EH (cell line): ENCODE measurements at places on chromosomes 2 and 18.
A peak's percentile ranks its signal among the peaks of the same experiment; 100 is the strongest.

- peak; percentile 46 for DNase-seq
These were observed 23.0 kb upstream of the ATOH8 start for GRCh38 chr2:85730686-85731230.

DNA sequence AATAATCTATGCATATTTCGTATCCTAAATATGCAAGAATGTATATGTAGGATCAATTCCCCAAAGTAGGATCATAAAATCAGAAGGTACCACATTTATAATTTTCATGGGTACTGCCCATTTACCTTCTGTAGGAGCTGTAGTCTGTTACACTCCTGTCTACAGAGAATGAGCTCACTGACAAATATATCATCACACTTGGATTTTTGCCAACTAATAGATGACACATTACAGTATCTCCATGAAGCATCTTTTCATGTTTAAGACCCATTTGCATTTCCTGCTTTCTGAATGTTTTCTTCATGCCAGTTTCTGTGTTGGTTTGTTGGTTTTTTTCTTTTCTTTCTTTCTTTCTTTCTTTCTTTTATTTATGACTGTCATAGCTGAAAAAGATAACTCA is 70.9 kb upstream of the EML6 start:
- peak; percentile 47 for DNase-seq

DNA sequence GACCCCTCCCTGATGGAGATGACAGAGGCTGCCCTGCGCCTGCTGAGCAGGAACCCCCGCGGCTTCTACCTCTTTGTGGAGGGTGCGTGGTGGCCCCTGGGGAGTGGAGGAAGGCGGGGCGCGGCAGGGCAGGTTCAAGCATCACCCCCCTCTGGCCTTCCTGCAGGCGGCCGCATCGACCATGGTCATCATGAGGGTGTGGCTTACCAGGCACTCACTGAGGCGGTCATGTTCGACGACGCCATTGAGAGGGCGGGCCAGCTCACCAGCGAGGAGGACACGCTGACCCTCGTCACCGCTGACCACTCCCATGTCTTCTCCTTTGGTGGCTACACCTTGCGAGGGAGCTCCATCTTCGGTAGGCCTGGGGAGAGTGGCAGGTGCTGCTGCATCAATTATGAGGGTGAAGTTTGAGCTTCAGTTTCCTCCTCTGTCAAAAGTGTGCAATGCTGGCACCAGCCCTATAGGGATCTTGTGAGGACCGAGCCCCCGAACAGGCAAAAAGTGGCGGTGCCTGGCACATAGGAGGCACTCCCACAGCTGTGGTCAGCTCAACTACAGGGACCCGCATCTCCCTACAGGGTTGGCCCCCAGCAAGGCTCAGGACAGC is 2.2 kb downstream of the ALPI start:
- no peak for DNase-seq

GRCh38 chr2:38960609-38961320 is 71.1 kb downstream of the ARHGEF33 start:
- no peak for DNase-seq

DNA sequence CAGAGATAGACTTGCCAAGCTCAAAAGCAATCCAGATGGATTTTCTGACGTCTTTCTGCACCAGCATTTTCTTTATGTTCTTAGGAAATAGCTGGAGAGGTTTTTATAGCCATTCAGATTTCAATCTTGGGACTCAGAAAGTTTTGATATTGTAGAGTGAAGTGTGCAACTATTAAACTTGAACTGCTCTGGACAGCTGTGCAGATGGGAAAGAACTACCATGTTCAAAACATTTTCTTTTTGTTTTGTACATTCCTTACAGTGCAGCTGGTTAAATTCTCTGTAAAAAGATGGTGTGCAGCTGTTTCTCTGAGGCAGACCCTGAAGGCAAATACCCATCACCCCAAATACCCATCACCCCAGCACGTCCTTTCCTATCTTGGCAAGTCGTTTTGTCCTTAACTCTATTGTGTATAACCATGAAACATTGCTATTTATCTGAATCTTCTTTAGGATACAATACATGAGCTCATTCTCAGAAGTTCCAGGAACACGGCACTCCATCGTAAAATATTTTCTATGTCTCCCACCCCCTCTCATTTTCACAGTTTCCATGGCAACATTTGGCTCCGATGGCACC is 38.8 kb downstream of the AQP4 start:
- no peak for DNase-seq

GRCh38 chr2:121202541-121203310 is 82.3 kb downstream of the TFCP2L1 start:
- no peak for DNase-seq

- DNase-seq, result no peak
These were observed 264.0 kb downstream of the SUCLG1 start for GRCh38 chr2:84194949-84195644.

GRCh38 chr2:241817126-241817820 is 8.3 kb downstream of the NEU4 start:
- DNase-seq, result no peak

DNA sequence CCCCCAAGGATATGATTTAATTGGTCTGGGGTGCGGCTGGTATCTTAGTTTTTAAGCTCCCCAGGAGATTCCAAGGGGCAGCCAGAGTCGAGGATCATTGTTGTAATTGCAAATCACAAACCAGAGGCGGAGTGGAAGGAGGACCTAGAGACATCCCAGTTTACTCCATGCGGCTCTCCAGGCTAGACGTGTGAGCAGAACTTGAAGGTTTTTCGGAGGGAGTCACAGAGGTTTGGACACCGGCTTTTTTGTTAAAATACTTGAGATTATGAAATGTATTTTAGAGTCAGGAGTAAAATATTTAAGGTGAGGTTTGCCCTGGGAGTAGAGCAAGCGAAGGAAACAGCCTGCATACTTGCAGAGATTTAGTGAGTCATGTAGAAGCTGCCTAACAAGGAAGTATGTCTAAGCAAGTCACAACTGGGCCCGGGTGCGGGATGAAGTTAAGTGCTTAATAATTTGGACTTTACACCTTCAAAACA is 39.5 kb downstream of the TGOLN2 start:
- peak; percentile 77 for DNase-seq

GRCh38 chr2:227462972-227463931 is 8.7 kb upstream of the AGFG1 start:
- DNase-seq, result no peak

- peak; percentile 22 for DNase-seq
These were observed 15.3 kb downstream of the NMUR1 start for GRCh38 chr2:231514951-231515297.

GRCh38 chr2:149873936-149874335 is 286.4 kb upstream of the MMADHC start:
- DNase-seq, result peak; percentile 48

DNA sequence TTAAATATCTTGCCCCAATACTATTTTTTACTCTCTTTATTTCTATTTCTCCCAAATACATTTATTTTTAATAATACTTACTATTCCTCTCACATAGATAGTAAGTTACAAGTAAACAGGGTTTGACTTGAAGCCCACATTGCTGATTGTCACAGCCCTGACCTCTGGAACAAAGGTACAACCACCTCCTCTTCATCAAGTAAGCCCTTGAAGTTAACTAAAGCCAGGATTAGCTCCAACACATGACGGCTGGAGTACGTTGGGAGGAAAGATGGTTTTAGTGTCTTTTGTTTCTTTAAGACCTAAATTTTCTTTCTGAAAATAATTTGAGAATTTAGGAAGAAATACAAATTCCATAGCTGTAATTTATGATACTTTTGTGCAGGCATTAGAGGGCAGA is 949 bp downstream of the MYOM1 start:
- no peak for DNase-seq

GRCh38 chr2:216888887-216889622 is 29.2 kb upstream of the TNP1 start:
- no peak for DNase-seq

GRCh38 chr2:237972936-237973335 is 6.1 kb downstream of the UBE2F start:
- DNase-seq, result no peak

DNA sequence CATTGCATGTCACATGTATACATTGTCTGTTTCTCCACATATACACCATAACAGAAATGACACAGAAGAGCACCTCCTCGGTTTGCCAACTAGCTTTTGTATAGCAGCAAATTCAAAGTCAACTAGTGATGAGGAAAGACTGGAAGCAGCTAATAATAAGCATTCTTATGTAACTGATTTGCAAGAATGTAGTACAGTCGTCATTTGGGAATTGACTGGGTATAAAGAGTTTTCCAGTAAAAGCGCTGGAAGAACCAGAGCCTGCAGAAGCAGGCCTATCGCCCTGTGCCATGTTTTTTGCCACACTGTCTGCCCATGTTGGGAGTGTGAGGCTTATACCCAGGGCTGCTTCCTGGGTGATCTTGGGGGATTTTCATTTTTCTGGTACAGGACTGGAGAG is 310.6 kb downstream of the GBX2 start:
- DNase-seq, result peak; percentile 52

- no peak for DNase-seq
These were observed 9.6 kb upstream of the HOXD1 start for GRCh38 chr2:176178757-176179295.

- peak; percentile 44 for DNase-seq
These were observed 32.1 kb upstream of the ZNF638 start for GRCh38 chr2:71299507-71299906.

- peak; percentile 99 for DNase-seq
These were observed 195.9 kb downstream of the SH3RF3 start for GRCh38 chr2:109324861-109325260.

DNA sequence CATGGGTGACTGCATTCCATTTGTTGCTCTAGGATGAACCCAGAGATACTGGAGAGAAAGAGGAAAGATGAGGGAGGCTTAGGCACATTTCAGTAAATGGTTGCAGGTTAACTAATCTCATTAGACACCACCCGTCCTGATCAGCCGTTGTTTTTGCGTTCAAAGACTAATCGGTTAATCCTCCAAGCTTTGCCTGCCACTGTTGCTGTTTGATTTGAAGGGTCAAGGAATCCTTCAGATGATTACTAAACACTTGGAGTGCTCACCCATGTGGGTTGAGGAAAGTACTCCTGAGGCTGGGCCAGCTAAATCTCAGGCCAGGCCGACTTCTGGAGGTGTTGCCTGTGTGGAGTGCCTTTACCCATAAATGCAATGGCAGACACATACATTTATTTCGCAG is 8.6 kb downstream of the SH3RF3 start:
- DNase-seq, result no peak

DNA sequence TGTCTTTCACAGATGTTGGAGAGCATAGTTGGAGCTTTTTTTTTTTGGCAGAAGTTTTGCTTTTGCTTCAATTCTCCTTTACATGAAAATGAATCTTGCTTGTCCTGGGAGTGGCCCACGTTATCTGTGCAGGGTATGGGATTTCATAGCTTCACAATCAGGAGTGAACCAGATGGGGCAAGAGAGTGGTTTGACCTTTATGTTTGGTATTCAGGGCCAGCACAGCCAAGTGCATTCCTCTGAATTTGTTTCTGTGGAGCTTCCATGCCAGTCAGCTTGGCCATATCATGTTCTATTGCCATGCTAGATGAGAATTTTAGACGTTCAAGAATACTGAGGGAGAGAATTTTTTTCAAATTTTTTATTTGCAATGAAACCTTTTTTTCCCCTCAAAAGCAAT is 116.6 kb downstream of the PRPF40A start:
- DNase-seq, result peak; percentile 51

- no peak for DNase-seq
These were observed 59.3 kb downstream of the WDR75 start for GRCh38 chr2:189500456-189501160.

- no peak for DNase-seq
These were observed 16.5 kb upstream of the ATG16L1 start for GRCh38 chr2:233234996-233235395.

- peak; percentile 57 for DNase-seq
These were observed 160.4 kb downstream of the KLHL29 start for GRCh38 chr2:23545396-23545795.

DNA sequence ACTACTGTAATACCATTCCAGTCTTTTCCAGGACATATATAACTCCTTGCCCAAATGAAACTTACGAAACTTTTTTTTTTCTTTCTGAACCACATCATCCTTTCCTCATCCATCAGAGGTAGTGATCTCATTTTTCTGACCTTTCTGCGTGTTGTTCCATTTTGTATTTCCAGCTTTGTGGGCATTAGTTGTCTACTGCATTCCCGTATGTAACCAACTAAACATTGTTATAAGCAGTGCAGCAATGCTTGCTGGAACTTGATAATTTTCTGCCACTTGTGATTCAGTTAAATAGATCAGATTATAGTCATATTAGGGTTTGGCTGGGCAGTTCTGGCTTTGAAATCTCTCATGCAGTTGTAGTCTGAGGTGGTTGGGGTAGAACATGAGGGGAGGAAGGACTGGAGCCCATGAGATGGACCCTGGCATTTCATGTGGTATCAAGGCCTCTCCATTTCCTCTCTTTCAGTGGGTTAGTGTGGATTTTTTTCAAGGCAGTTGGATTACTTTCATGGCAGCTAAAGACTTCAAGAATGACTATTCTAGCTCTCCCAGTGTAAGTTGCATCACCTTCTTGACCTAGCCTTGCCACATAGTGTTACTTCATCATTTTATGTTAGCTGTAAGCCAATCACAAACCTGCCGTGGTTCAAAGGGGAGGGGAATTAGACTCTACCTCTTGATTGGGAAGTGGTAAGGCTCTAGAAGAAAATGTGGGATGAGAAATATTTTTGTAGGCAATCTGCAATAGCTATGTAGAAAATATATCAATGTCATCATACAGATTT is 80.5 kb downstream of the EHBP1 start:
- peak; percentile 50 for DNase-seq

- no peak for DNase-seq
These were observed 40.3 kb downstream of the PSTPIP2 start for GRCh38 chr18:46031741-46032140.

- peak; percentile 97 for DNase-seq
These were observed 150.1 kb upstream of the RIOK3 start for GRCh38 chr18:23302851-23303527.

DNA sequence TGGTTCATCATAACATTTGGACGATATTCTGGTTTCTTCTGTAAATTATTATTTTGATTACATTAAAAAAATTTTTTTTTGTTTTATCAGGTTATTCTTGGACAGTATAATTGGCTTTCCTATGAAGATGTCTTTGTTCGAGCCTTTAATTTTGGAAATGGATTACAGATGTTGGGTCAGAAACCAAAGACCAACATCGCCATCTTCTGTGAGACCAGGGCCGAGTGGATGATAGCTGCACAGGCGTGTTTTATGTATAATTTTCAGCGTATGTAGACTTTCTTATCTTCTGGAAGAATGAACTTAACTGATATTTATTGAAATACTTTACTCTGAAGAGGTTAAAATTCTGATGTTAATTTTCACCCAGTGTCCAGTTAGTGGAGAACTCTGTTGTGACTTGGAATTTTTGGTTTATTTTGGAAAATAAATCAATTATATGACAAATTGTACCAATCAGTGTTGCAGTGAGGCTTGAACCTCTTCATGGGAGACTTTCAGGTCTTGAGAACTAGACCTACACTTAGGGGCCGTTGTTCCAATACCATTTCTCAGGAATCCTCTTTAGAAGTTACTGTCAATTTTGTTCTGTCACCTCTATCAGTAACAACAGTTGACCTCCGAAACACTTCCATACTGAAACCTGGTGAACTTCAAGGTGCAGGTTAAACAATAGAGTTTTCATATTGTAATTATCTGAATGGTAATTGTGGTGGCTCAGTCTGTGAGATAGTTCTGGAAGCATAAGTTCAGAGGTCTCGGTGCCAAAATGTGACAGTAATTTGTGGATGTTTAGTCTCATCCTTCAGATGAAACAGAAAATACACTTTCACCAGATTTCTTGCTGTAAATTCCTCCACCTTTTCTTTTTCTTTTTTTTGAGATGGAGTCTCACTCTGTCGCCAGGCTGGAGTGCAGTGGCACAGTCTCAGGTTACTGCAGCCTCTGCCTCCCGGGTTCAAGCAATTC is 55.7 kb downstream of the ACSL3 start:
- no peak for DNase-seq
